ENCODE measurements at places on chromosomes 1 and 21.

DNA sequence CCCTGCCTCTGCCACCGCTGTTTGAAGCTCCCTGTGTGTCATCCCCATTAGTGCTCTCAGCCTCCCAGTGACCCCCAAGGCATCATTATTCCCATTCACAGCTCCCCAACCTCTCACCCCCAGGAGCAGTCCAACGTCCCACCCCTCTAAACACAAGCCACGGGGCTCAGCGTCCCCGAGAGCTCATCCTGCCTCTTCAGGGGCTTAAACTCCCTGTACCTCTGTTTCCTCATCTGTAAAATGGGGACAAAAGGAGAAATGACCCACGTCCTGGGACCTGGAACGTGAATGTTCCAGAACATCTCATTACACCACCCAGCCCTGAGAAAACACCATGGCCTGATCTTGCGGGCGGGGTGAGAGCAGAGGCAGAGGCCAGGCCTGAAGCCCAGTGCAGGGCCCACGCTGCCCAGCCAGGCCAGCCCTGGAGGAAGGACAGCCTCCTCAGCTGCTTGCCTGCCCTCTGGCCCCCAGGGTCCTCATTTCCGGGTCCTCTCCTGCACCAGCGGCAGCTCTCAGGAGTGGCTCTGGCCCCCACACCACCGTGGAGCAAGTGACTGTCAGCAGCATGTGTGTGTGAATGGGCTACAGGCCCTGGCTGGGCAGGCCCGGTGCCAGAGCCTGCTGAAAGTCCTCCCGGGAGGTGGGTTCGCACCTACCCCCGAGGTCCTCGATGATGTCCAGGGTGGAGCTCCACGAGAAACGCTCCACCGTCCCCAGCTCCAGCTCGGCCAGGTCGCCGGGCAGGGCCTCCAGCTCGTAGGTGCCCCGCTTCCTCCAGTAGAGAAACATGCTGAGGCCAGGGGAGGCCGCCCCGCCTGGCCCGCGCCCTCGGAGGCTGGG is 14.1 kb upstream of the PLEKHG5 start:
- no peak for DNase-seq

- DNase-seq: no peak
These were observed 391.8 kb downstream of the DUSP10 start for GRCh38 chr1:221350091-221350490.

- DNase-seq: peak; percentile 40
These were observed 21.6 kb downstream of the LDLRAP1 start for GRCh38 chr1:25564777-25565574.

DNA sequence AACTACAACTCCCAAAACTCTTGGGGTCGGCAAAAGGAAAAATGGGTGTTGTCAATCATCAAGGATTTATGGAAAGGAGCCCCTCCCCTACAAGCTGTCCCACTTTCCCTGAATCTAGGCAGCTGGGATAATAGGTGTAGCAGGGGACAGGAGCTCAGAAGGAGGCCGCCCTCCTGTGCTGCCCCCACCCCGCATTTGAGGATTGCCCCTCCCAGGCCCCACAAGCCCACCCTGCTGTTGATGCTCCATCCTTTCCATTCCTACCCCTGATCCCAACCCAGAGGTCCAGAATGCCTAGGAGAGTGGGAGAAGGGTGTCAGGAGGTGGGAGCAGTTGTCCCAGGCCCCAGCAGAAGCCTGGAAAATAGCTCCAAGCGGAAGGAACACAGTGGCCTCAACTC is 1.9 kb upstream of the MRPL24 start:
- no peak for DNase-seq

- DNase-seq: no peak
These were observed 25.3 kb downstream of the TFF3 start for GRCh38 chr21:42289926-42290325.

- DNase-seq: peak; percentile 71
These were observed 18.2 kb upstream of the DPH5 start for GRCh38 chr1:101043776-101044175.
